Neural cell (in vitro differentiated cells): ENCODE measurements at places on chromosomes 2 and 18. TPM values are rescaled to one million over a fixed set of nuclear protein-coding genes. Genes with fewer than 3 reads are reported as not detected.

ALLC gene
- polyA plus RNA-seq = 0.33 TPM in 1 of 2 replicates, not detected in the other

ANKRD62 gene
- not detected in 2 replicates for polyA plus RNA-seq

IL1F10 gene
- polyA plus RNA-seq = not detected in 2 replicates

SEPTIN10 gene
- polyA plus RNA-seq = 7.4 and 10.0 TPM in 2 replicates

RFX8 gene
- polyA plus RNA-seq = not detected in 2 replicates

EHBP1 gene
- polyA plus RNA-seq = 49.1 and 52.6 TPM in 2 replicates
